ENCODE measurements at places on chromosomes 6 and 20. TPM values are rescaled to one million over a fixed set of nuclear protein-coding genes. Genes with fewer than 3 reads are reported as not detected.

TEAD3 gene
- 1.7 TPM for total RNA-seq

DNA sequence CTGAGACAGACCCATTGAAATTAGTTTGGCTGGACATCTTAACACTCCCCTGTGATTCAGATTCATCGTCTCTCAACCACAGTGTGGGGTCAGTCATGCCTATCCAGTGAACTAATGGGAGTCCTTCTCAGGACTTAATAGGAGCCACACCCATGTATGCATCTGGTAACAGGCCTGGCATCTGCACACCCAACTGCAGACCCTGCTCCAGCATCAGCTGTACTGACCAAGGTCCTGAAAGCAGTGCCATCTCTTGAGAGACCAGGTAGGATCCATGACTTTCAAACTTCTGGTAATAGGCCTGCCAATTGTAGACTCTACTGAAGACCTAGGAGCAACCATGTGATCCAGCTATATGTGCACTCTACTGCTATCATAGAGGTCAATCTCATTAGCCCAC, 363.6 kb upstream of the POU3F2 start:
- H3K4me1 ChIP-seq, result no peaks in the 10 kb centered on the region
- no peaks in the 10 kb centered on the region for H3K36me3 ChIP-seq
- no peaks in the 10 kb centered on the region for H3K27me3 ChIP-seq
- H3K27ac ChIP-seq, result no peak overlapping the region
- H3K4me3 ChIP-seq, result no peak overlapping the region
- no peak for DNase-seq

GRCh38 chr20:17651760-17652388, 30.2 kb downstream of the RRBP1 start:
- H3K4me3 ChIP-seq, result no peak overlapping the region
- DNase-seq, result no peak
- H3K27ac ChIP-seq, result no peak overlapping the region
- no peaks in the 10 kb centered on the region for H3K36me3 ChIP-seq

- no peak overlapping the region for H3K27ac ChIP-seq
- H3K4me3 ChIP-seq, result peak overlapping the region; percentile 81
- peaks cover 1% of the 10 kb centered on the region for H3K36me3 ChIP-seq
- DNase-seq, result peak; percentile 45
- peaks cover 5% of the 10 kb centered on the region for H3K4me1 ChIP-seq
These were observed 630 bp downstream of the PPP1R3G start for GRCh38 chr6:5085648-5086293.

GRCh38 chr6:13463941-13464340, 23.5 kb downstream of the GFOD1 start:
- no peaks in the 10 kb centered on the region for H3K36me3 ChIP-seq
- no peaks in the 10 kb centered on the region for H3K27me3 ChIP-seq
- no peak overlapping the region for H3K27ac ChIP-seq
- H3K4me3 ChIP-seq, result no peak overlapping the region

DNA sequence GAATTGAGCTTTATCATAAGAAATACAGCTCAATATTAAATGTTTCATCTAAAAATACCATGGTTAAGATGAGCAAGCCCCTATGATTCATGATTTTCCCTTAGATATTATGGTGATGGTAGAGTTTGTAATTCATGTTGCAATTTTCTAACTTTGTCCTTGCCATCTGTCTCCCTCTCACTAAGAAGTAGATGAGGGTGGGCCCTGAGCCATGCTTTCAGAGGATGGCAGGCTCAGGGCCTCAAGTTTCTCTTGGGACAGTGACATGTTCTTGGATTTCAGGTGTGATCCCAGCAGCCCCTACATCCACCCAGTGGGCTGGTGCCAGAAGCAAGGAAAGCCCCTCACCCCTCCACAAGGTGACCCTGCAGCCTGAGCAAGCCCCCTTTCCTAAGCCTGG, 25.6 kb downstream of the L3MBTL1 start:
- DNase-seq, result no peak
- no peak overlapping the region for H3K27ac ChIP-seq
- no peak overlapping the region for H3K4me3 ChIP-seq
- no peaks in the 10 kb centered on the region for H3K27me3 ChIP-seq
- peaks cover 2% of the 10 kb centered on the region for H3K36me3 ChIP-seq
- no peaks in the 10 kb centered on the region for H3K4me1 ChIP-seq

DNA sequence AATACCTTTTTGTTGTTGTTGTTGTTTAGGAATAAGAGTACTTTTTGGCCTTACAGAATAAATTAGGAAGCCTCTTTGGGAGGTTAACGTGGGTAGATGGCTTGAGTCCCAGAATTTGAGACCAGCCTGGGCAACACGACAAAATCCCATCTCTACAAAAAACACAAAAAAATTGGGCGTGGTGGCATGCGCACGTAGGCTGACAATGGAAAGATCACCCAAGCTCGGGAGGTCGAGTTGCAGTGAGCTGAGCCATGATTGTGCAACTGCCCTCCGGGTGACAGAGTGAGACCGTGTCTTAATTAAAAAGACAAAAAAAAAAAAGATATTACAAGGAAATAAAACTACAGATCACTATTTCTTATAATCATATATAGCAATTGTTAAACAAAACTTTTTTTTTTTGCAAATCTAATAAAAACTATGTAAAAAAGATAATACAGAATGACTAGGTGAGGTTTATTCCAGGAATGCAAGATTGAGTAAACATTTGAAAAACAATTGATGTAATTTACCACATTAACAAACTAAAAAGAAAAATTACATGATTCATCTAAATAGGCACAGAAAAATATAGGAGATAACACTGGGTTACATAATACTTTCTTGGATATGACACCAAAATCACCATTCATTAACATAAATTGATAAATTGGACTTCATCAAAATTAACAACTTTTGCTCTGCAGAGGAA, 43.6 kb upstream of the ASCC3 start:
- H3K27ac ChIP-seq, result no peak overlapping the region
- no peaks in the 10 kb centered on the region for H3K36me3 ChIP-seq
- DNase-seq, result no peak
- H3K4me1 ChIP-seq, result no peaks in the 10 kb centered on the region

DNA sequence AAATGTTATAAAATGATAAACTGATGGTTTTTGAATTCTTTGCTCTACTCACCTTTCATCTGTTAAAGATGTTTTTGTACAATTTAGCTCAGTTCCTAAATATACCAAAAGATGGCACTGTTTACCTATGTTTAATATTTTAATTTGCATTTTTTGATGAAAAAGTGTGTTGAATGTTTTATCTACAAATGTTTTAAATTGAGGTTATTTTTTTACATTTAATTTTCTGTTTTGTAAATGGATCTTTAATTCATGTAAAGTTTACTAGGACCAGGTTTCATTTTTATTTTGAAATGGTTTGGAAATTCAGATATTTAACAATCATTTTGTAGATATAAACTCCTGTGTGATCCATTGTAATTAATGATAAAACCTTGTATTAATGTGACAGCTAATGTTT, 30.0 kb downstream of the CDKAL1 start:
- H3K4me1 ChIP-seq, result peaks cover 7% of the 10 kb centered on the region
- H3K27me3 ChIP-seq, result no peaks in the 10 kb centered on the region
- DNase-seq, result no peak
- H3K27ac ChIP-seq, result no peak overlapping the region
- peaks cover 4% of the 10 kb centered on the region for H3K36me3 ChIP-seq
